ENCODE measurements at places on chromosomes 4 and X. TPM values are rescaled to one million over a fixed set of nuclear protein-coding genes. Genes with fewer than 3 reads are reported as not detected.

DNA sequence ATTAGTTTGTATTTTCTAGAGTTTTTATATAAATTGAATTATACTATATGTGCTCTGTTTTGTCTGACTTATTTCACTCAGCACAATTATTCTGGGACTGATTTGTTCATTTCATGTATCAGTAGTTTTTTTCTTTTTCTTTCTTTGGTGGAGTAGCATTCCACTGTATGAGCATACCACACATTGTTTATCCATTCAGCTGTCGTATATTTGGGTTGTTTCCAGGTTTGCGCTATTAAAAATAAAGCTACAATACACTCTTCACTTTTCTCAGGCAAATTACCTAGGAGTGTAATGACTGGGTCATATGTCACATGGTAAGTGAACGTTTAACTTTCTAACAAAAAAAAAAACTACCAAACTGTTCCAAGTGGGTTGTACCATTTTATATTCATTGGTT is 9.6 kb upstream of the OTUD4 start:
- H3K36me3 ChIP-seq = no peaks in the 10 kb centered on the region
- H3K4me1 ChIP-seq = no peaks in the 10 kb centered on the region
- no peak overlapping the region for H3K27ac ChIP-seq
- H3K27me3 ChIP-seq = no peaks in the 10 kb centered on the region
- DNase-seq = no peak

GRCh38 chr4:8319061-8319460 is 49.5 kb downstream of the HTRA3 start:
- peaks cover 18% of the 10 kb centered on the region for H3K27me3 ChIP-seq
- no peak for DNase-seq
- H3K4me1 ChIP-seq = no peaks in the 10 kb centered on the region

DNA sequence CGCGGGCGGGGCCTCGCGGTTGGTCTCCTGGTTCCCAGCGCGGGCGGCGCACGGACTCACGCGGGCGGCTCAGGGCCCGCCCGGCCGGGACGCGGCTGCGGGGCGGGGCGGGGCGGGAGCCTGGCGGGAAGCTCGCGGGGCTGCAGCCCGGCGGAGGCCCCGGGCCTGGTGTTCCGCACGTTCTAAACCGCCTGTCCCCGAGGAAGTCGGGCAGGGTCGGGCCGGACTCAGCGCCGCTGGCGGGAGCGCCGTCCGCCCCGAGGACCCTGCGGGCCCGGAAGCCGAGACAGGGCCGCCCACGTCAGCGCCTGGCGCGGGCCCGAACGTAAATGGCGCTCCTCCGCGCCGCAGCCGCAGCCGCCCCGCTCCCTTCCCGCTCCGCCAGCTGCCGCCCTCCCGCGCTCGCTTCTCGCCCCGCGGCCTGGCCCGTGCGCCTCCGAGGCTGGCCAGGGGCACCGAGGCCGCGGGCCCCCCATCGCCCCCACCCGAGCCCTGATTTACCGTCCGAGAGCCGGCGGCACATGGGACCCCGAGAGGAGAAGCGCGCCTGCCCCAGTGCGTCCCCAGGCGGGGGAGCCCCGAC is 309 bp upstream of the CTBP1 start:
- H3K4me3 ChIP-seq = peak overlapping the region; percentile 61
- H3K27me3 ChIP-seq = no peaks in the 10 kb centered on the region
- H3K36me3 ChIP-seq = no peaks in the 10 kb centered on the region
- H3K27ac ChIP-seq = peak overlapping the region; percentile 96
- peaks cover 81% of the 10 kb centered on the region for H3K4me1 ChIP-seq
- peak; percentile 85 for DNase-seq

GRCh38 chrX:103464774-103465117 is 54.5 kb downstream of the RAB40A start:
- no peaks in the 10 kb centered on the region for H3K36me3 ChIP-seq
- no peaks in the 10 kb centered on the region for H3K4me1 ChIP-seq
- peak; percentile 32 for DNase-seq
- H3K27me3 ChIP-seq = no peaks in the 10 kb centered on the region
- H3K4me3 ChIP-seq = peak overlapping the region; percentile 52

GRCh38 chr4:113673450-113673849 is 88.1 kb downstream of the CAMK2D start:
- DNase-seq = peak; percentile 3
- H3K4me3 ChIP-seq = no peak overlapping the region
- no peak overlapping the region for H3K27ac ChIP-seq
- H3K4me1 ChIP-seq = peaks cover 13% of the 10 kb centered on the region

- no peaks in the 10 kb centered on the region for H3K36me3 ChIP-seq
- H3K27me3 ChIP-seq = no peaks in the 10 kb centered on the region
- H3K4me1 ChIP-seq = no peaks in the 10 kb centered on the region
Measured at GRCh38 chrX:23616361-23616760, 50.9 kb upstream of the PRDX4 start.

DNA sequence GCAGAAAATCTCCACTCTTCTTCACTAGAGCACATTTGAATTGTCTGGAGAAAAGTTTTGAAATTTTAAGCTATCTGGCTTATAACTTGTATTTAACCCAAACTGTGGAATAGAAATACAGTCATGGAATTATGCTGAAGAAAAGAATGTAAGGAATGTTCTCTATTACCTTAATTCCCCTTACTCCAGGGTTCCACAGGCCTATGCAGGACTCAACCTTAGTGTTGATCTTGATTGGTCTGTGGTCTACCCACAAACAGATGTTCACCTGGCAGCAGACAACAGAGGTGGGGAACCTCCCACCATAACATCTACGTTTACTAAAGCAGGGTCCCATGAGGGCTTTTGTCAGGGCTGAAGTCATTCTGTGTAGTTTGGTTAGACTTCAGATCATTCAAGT is 189.3 kb upstream of the GPRIN3 start:
- H3K36me3 ChIP-seq = no peaks in the 10 kb centered on the region
- H3K27me3 ChIP-seq = no peaks in the 10 kb centered on the region
- no peak overlapping the region for H3K27ac ChIP-seq
- no peaks in the 10 kb centered on the region for H3K4me1 ChIP-seq

DNA sequence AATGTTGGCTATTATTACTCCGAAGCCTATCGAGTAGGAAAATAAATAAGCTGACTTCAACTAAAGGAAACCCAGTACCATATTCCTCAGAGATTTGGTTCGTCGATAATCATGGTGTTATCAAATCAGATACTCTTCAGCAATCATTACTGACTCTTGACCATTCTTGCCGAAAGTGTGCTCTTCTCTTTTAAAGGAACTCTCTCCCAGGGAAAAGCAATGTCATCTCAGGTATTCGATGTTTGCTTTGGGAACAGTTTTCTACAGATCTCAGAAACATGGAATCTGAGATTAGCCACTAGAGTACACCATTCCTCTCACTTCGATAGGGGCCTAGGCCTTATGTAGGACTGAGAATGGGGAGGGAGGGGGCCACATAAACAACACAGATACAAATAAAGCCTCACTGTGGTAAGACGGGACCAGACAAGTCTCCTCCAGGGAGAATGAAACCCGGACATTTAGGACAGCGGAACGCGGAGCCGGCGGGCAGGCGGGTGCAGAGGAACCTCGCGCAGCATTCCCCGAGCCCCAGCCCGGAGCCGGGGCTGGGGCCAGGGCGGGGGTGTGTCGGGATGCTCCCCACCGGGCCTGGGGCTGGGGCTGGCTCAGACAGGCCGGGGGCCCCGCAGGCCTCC is 581 bp downstream of the DNAJB14 start:
- peaks cover 44% of the 10 kb centered on the region for H3K4me1 ChIP-seq
- no peaks in the 10 kb centered on the region for H3K36me3 ChIP-seq
- DNase-seq = no peak

GRCh38 chr4:145824463-145824862 is 114.2 kb downstream of the ZNF827 start:
- no peaks in the 10 kb centered on the region for H3K27me3 ChIP-seq
- no peak overlapping the region for H3K27ac ChIP-seq
- H3K4me1 ChIP-seq = peaks cover 6% of the 10 kb centered on the region

GRCh38 chr4:72076562-72076961 is 44.8 kb downstream of the NPFFR2 start:
- DNase-seq = no peak
- no peak overlapping the region for H3K4me3 ChIP-seq
- no peaks in the 10 kb centered on the region for H3K36me3 ChIP-seq
- no peaks in the 10 kb centered on the region for H3K4me1 ChIP-seq
- no peaks in the 10 kb centered on the region for H3K27me3 ChIP-seq

- no peak for DNase-seq
- H3K36me3 ChIP-seq = no peaks in the 10 kb centered on the region
- H3K27ac ChIP-seq = no peak overlapping the region
Measured at GRCh38 chr4:168693750-168694490, 197.1 kb downstream of the PALLD start.

DNA sequence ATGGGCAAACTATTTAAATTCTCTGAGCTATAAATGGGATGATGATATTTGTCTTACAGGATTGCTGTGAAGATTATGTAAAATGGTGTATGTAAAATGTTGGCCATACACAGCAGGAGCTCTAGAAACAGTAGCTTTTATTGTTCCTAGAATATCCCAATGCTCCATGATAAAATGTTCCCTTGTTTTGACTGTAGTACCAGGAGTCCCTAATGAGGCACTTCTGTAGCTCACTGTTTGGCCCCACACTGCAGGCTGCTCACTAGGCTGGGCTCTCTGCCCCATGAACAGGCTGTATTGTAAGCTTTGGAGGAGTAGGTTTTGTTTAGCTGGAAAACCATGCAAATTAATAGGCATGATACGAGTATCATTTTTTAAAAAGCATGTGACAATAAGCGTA is 3.3 kb upstream of the FGA start:
- no peaks in the 10 kb centered on the region for H3K27me3 ChIP-seq
- H3K4me3 ChIP-seq = no peak overlapping the region
- no peak overlapping the region for H3K27ac ChIP-seq
- H3K36me3 ChIP-seq = no peaks in the 10 kb centered on the region
- no peaks in the 10 kb centered on the region for H3K4me1 ChIP-seq

The GPRASP3 gene
- 1.5 TPM for total RNA-seq

The CLDN34 gene
- not detected for total RNA-seq

Data from T-cell (primary cell).